Right atrium auricular region (tissue), 2 donors: ENCODE measurements at places on chromosomes 12 and 14. TPM values are rescaled to one million over a fixed set of nuclear protein-coding genes. Genes with fewer than 3 reads are reported as not detected.

DNA sequence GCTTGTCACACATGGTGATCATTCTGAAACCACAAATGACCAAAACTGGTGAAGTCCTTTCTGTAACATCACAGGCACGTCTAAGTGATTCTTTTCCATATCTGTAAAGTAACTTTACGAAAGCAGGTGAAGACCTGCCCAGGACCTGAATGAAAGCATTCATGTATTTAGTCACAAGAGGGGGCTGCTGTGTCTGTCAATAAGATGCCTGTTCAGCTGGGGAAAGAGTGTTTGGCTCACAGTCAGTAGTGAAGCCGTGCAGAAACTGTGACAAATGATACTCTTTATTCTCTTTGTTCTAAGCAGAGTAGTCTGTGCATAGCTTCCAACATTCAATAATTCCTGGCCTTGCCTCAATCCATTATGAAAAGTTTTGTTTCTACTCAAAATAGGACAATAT is 373.5 kb upstream of the OR4E1 start:
- DNase-seq, result no peak

DNA sequence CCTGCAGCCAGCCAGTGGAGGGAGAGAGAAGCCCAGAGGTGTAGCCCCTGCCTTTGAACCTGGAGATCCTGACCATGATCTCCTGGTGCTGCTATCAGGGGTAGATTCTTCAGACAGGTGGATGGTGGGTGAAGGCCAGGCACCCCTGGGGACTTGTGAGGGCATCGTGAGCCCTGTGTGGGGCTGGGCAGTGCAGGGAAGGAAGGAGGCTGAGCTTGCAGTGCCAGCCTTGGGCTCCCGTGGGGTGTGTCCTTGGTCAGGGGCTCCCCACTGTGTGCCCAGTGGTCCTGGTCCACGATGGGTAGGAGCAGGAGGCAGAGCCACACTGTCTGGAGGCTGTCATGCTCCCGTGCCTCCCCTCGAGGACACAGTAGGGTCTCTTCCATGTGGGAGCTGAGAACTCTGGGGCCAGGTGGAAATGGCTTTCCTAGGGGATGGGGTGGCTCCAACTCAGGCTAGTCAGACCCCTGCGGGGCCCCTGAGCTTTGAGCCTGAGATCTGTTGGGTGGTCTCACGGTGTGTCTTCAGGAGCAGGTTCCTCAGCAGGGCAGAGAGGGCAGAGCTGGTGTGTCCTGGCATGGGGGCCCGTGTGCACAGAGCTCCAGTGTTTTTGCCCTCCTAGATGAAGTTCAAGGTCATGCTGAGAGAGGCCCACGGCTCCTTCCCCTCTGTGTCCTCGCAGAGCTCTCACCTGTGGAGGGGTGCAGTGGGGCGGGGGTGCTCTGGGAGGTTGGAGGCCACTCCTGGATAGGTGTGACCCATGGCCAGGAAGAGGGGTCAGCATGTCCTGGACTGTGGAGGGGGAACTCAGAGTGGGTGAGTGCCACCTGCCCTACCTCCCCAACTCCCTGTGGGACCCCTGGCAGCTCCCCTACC is 25.0 kb downstream of the RTL1 start:
- DNase-seq, result no peak

- no peak for DNase-seq
Observed at GRCh38 chr14:90571149-90571947, 174.5 kb downstream of the CALM1 start.

DNA sequence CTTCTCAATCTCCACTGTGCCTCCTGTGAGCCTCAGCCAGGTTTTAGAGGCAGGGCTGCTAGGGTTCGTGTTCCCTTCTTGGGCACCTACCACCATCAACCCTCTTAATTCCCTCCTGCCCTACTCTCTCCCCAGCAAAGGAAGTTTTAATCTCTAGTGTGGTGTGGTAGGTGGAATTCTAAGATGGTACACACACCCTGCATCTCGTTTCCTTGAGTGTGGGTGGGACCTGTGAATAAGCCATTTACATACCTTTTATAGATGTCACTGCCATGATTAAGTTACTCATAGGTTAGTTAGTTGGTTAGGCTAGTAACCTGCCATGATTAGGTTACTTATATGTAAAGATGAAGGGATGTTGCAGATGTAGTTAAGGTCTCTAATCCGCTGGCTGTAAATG is 114.8 kb upstream of the VRK1 start:
- no peak for DNase-seq

- DNase-seq, result no peak
Observed at GRCh38 chr14:98937712-98938505, 334.1 kb downstream of the BCL11B start.

DNA sequence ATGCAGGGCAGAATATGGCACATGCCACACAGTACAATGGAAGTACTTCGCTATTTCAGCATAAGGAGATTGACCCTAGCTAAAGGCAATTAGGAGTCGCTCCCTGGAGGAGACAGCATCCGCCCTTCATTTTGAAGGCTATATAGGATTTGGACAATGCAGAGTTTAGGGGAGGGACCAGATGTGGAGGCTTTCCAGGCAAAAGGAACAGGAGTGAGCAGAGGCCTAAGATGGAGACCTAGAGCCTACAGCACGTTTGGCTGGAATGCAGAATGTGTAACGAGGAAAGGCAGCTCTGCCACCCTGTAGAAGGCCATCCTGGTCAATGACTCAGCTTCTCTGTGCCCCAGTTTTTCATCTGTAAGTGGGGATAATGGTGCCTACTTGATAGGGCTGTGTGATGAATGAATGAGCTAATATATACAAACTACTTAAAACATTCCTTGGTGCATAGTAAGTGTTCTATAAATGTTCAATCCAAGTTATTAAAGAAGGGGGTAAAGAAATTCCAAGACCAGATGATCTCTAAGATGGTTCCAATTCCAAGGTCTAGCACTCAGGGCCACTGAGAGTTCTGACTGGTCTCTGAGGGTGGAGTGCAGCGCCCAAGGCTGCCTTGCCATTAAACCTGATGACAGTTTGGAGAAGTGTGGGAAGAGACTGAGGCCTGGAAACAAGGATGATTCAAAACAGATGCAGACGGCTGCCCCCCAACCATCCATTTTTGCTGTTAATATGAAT is 54.3 kb upstream of the FRMD6 start:
- no peak for DNase-seq

DNA sequence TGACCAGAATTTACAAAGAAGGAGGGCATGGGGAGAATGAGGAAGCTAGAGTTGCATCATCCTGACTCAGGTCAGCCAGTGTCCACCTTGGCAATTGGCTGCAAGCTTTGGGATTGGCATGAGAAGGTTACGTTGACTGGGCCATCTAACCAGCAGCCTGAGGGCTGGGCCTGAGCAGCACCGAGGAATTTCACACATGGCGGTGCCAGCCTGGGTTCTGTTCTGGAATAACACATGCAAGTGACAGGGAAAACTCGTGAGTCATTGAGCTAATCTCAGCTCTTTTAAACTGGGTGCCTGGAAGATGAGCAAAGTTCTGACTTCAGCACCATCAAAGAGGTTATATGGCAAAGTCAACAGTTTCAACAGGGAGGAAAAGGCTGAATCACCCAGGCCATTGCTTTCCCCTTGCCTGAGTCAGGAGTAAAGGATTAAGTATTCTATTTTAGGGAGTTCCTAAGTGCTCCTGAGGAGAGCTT is 543.2 kb upstream of the TBX3 start:
- peak; percentile 77 for DNase-seq

DNA sequence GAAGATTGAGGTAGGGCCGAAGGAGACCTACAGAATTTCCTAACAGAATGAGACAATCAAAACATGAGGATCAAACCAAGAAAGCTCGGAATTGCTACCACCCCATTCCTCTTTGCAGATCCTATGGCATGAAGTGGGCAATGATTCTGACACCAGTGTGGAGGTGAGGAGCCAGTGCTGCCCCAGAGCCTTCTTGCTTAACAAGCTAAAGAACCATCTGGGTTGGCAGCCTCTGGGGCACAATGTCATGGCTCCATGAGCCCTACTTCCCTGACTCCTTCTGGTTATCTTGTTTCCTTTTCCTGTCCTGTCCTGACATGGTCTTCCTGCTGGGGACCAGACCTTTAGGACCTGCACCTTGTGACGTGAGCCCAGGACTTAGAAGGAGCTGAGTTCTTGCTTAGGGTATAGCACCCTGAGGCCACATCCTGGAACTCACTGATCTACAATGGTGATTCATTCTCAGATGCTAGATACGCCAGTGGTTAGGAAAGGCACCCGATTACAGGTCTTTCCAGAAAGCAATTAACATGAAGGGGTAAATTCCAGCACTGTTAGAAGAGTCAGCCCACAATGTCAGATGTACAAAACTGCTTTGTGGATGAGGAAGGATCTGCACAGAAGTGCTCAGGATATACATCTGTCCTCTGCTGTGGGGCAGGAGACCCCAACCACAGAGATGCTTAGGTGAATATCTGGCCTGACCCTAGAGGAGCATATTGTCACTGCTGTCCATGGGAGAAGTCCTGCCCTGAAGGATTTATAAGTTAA is 324.2 kb downstream of the ZFP36L1 start:
- no peak for DNase-seq

GRCh38 chr12:98873776-98874175 is 228.7 kb downstream of the APAF1 start:
- DNase-seq, result no peak

DNA sequence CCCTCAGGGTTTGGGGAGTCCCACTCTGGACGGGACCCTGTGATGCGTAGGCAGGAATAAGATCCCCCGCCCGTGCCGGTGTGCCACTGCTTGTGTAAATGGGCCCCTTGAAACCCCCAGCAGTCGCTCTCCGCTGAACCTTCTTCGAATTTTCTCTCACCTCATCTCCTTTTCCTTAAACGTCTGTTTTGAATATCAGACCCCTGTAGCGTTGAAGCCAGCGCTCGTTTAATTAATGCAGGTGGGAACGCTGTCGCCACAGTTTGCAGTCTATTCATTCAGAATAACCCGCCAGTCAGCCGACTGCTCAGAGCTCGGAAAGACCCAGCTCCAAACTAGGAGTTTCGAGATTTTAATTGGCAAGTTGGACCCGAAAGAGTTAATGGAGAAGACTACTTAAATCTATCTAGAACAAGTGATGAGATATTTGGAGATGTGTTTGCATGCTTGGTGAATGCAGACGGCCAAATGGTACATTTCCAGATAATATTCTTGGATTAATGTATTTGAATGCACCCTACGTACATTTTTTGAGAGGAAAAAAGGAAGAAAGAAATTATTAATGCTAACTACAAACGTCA is 739 bp upstream of the PPP2R5E start:
- DNase-seq, result no peak

- no peak for DNase-seq
Observed at GRCh38 chr12:87794854-87795253, 234.3 kb downstream of the C12orf50 start.

DNA sequence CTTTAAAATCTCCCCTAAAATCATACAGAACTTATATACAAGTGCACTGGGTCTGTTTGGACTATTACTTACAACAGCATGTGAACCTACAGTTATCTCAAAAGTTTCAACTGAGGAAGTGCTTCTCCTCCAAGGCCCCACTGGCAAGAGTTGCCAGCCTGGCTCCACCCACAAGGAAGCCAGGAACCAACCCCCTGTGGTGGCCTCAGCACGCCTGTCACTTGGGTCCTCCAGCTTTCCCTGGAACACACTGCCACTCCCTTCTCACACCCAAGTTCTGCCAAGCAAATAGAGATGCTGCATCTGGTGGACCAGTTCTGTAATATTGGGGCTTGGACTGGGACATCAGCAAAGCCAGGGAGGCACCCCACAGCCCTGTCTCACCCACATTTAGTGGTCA is 115.4 kb downstream of the GCH1 start:
- no peak for DNase-seq

DNA sequence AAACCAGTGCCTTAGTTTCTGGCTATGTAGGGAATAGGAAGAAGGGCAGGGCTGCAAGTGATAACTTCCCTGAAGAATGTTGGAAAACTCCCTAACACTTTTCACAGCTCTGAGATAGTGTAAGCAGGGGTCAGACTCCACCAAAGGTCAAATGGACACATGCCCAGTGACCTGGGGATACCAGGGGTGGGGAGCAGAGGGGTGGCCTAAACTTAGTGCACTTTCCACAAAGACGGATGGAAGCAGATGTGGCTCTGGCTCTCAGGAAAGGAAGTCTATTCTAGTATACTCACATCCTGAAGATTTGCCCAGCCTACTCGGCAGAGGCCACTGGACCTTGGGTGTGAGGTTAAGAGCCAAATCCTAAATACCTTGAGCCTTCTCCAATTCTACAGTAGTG is 285.8 kb downstream of the NUAK1 start:
- peak; percentile 72 for DNase-seq

DNA sequence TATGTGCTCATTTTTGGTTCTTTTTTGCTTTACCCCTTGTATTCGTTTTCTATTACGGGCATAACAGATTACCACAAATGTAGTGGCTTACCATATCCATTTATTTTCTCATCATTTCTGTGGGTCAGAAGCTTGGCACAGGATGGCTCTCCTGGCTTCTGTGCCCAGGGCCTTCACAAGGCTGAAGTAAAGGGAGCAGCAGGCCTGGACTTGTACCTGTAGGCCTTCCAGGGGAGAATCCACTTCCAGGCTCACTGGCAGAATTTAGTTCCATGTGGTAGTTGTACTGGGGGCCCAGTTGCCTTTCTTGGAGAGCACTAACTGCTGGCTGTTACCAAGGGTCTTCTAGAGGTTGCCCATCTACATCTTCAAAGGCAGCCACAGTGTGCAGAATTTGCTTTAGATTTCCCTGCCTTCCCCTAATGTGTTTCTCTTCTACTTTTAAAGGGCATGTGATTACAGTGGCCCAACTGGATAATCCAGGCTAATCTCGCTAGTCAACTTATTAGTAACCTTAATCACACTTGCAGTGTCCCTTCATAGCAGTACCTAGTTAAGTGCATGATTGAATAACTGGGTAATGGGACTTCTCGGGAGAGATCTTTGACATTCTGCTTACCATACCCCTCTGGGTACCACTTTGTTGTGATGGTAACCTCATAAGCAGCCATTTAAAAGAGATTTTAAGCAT is 67.0 kb downstream of the CRADD start:
- no peak for DNase-seq

DNA sequence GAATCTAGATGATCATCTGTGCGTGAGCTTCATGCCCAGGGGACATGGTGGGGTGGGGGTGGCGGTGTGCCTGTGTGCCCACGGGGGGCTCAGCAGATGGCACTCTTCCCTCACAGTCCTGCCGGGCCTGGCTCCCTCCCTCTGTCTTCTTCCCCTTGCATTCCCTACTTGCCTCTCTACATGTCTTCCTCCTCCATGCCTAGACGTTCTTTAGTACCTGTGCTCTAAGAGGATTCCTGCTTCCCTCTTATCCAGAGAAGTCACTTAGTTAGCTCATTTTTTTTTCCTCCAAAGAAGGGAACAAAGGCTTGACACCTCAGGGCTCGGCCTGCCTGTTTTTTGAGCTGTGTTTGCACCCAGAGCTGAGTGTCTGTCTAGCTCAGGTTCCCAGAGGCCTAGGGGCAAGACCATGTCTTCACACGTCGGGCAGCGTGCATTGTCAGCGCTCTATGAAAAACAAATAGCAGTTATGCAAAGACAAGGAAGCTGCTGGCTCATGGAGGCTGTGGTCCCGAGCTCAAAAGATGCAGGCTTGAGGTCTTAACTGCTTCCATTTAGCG is 48.8 kb downstream of the NINJ2 start:
- no peak for DNase-seq

The ZDHHC22 gene
- total RNA-seq, result not detected

The IL31 gene
- not detected for total RNA-seq

The GALNT16 gene
- total RNA-seq, result 17.9 TPM

The ALX1 gene
- total RNA-seq, result not detected

The BIN2 gene
- total RNA-seq, result 2.1 TPM

The MSI1 gene
- 2.9 TPM for total RNA-seq

The ESRRB gene
- 14.8 TPM for total RNA-seq
